Right ventricle myocardium inferior (tissue), 1 donor: ENCODE measurements at places on chromosomes 3 and 15.

DNA sequence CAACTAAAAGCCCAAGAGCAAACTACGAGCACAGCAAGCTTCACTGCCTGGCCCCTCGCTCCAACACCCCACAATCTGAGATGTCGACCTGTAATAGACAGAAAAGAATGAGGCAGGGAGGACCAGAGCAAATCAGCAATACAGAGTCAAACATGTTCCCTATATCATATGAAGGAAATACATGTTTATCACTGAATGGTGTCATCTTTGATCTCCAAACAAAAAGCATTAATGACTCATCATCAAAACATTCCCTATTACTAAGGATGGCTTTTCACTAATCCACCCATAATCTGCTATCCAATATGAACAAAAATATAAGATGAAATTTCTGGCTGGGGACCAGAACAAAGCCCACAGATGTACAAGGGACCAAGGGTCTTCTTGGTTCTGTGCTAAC, 34.7 kb downstream of the MYO5A start:
- no peak for DNase-seq

GRCh38 chr3:128723477-128723876, 2.5 kb upstream of the RAB7A start:
- no peak for DNase-seq

DNA sequence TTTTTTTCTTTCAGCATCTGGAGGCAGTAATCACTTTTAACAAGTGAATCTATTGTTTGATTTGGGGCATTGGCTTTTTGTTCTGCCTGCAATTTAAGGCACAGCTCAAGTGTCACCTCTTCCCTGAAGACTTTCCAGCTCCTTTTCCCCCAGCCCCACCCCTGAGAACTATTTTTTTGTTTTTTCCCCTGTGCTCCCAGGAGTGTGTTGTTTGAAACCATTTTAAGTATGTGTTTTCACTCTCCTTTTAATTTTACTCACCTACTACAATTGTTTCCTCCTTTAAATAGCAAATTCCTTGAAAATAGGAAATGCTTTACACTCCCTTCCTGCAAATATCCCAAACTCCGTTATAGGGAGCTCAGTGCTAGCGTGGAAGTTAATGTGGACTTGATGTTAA, 286.7 kb upstream of the PROK2 start:
- no peak for DNase-seq

DNA sequence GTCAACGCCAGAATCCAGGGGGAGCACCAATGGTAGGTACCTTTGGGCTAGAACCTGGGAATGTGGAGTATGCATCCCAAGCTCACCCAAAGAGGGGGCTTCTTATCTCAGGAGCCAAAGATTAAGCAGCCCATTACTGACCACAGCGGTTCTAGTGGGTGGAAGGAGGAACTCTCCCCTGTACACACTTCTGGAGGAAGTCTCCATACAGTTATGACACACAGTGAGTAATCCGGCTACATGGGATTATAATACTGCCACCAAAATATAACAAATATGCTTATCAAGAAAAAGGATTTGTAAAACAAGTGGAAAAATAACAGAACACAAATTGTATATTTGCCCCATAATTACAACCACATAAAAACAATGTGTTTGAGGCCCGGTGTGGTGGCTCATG, 8.4 kb downstream of the MYO1E start:
- DNase-seq = no peak

- DNase-seq = peak; percentile 50
Observed at GRCh38 chr15:74396146-74396438, 28.6 kb upstream of the CYP11A1 start.

DNA sequence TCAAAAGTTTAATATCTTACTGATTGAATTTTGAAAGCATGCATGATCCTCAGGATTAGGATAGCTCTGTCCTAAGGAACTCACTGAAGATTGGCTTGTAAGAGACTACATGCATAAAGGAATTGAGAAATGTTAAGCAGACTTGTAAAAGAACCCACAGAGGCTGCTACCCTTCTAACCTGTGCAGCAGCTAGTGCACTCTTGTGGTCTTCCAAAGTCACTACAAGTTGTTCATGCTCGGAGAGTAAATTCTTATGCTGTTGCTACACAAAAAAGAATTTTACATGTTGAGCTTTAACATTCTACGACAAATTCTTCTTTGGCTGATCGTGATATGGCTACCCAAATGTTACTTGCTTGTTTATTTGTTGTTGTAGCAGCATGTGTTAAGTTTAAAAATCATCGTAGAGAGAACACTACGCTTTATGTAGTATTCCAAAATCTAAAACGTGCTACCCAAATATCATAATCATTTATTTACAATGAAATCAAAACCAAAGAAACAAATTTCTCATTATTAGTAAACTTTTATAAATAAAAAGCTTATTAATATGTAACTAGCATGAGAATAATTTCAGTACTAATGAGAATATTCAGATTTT, 55.0 kb downstream of the GOLIM4 start:
- DNase-seq = no peak

DNA sequence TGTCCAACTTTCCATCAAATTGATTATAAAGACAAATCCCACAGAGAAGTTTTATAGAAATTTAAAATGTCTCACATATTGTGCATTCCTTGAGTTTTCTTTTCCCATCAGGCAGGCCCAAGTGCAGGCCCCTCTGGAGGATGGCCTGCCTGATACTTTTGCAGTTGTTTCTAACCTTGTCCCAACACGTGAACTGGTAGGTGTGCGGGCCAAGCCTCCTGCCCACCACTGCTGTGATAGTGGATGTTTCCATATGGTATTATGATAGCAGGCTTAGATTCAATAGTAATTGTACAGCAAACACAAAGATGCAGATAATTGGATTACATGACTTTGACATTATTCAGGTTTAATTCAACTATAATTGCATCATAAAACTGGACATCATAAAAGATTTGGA, 1.4 kb downstream of the P2RY12 start:
- no peak for DNase-seq

GRCh38 chr3:139560411-139560810, 20.9 kb upstream of the RBP1 start:
- DNase-seq = no peak
